ENCODE measurements at places on chromosomes 2 and 18.

- DNase-seq: peak; percentile 14
Measured at GRCh38 chr2:102509749-102510148, 36.7 kb downstream of the SLC9A4 start.

GRCh38 chr2:239689985-239690384, 289.2 kb upstream of the HDAC4 start:
- DNase-seq: no peak

GRCh38 chr2:109302319-109302718, 173.3 kb downstream of the SH3RF3 start:
- DNase-seq: no peak

GRCh38 chr18:63258749-63259566, 60.6 kb downstream of the BCL2 start:
- DNase-seq: no peak
